Uterus (tissue), 4 donors: ENCODE measurements at places on chromosomes 11 and 22. TPM values are rescaled to one million over a fixed set of nuclear protein-coding genes. Genes with fewer than 3 reads are reported as not detected.

ZNF215 gene
- 3.2 TPM for total RNA-seq

NLRP6 gene
- total RNA-seq: not detected

PHOX2A gene
- total RNA-seq: not detected

NXPE4 gene
- total RNA-seq: 0.29 TPM

SLC35C1 gene
- under 0.01 TPM for total RNA-seq

GRCh38 chr11:12176410-12176809 is 66.0 kb downstream of the MICAL2 start:
- no peak overlapping the region for H3K4me3 ChIP-seq
- no peaks in the 10 kb centered on the region for H3K4me1 ChIP-seq
- no peaks in the 10 kb centered on the region for H3K36me3 ChIP-seq
- H3K27me3 ChIP-seq: no peaks in the 10 kb centered on the region
- peak overlapping the region; percentile 57 for H3K27ac ChIP-seq

GRCh38 chr22:47162865-47163264 is 400.4 kb downstream of the TBC1D22A start:
- peak; percentile 9 for DNase-seq
- no peak overlapping the region for H3K4me3 ChIP-seq
- H3K27ac ChIP-seq: no peak overlapping the region
- H3K27me3 ChIP-seq: no peaks in the 10 kb centered on the region
- no peaks in the 10 kb centered on the region for H3K36me3 ChIP-seq

GRCh38 chr22:30705710-30706651 is 11.3 kb downstream of the OSBP2 start:
- no peaks in the 10 kb centered on the region for H3K36me3 ChIP-seq
- no peak overlapping the region for H3K27ac ChIP-seq
- no peak for DNase-seq
- no peaks in the 10 kb centered on the region for H3K27me3 ChIP-seq
- no peak overlapping the region for H3K4me3 ChIP-seq

- H3K4me1 ChIP-seq: no peaks in the 10 kb centered on the region
- peak; percentile 53 for DNase-seq
- peak overlapping the region; percentile 85 for H3K27ac ChIP-seq
- H3K36me3 ChIP-seq: no peaks in the 10 kb centered on the region
Measured at GRCh38 chr11:63919267-63920125, 2.5 kb upstream of the RCOR2 start.

DNA sequence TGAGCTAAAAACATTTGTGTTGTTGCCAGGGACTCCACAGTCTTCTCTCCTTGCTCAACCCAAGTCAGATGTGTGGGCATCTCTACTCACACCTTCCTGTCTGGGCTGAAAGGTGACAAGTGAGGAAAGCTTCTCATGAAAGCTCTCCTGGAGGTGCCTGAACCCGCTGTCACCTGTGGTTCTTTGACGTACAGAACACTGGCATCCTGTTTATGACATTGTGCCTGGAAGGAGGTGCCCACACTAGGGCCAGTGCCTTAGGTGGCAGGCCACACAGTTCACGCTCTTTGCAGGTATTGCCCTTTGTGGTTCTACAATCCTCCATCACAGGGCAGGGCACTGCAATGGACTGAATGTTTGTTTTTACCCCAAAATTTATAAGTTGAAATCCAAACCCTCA is 108.5 kb downstream of the CD44 start:
- H3K27me3 ChIP-seq: no peaks in the 10 kb centered on the region
- no peaks in the 10 kb centered on the region for H3K36me3 ChIP-seq
- H3K4me1 ChIP-seq: peaks cover 10% of the 10 kb centered on the region
- no peak overlapping the region for H3K4me3 ChIP-seq

GRCh38 chr22:42070517-42071422 is at the start of gene NAGA:
Gene NAGA (minus strand): TSS chr22:42070812. CDS start chr22:42070297, 515 bp downstream.
- H3K4me3 ChIP-seq: peak within 1 kb of the TSS; percentile 67
- peak; percentile 96 for DNase-seq
- peak within 1 kb of the TSS; percentile 94 for H3K27ac ChIP-seq
- peaks cover 20% of the 10 kb centered on the region for H3K4me1 ChIP-seq

DNA sequence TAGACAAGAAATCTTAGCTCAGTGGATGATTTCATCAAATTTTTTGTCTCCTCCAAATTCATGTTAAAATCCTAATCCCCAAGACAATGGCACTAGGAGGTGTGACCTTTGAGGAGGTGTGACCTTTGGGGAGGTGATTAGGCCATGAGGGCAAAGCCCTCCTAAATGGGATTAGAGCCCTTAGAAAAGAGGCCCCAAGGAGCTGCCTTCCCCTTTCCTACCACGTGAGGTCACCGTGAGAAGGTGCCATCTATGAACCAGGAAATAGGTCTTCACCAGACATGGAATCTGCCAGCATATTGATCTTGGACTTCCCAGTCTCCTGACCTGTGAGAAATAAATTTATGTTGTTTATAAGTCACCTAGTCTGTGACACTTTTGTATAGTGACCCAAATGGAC is 138.7 kb downstream of the TRIM29 start:
- no peak overlapping the region for H3K27ac ChIP-seq
- DNase-seq: no peak
- H3K27me3 ChIP-seq: no peaks in the 10 kb centered on the region
- no peaks in the 10 kb centered on the region for H3K36me3 ChIP-seq
- no peak overlapping the region for H3K4me3 ChIP-seq

- H3K4me1 ChIP-seq: no peaks in the 10 kb centered on the region
- no peaks in the 10 kb centered on the region for H3K36me3 ChIP-seq
- no peaks in the 10 kb centered on the region for H3K27me3 ChIP-seq
- no peak overlapping the region for H3K27ac ChIP-seq
- no peak overlapping the region for H3K4me3 ChIP-seq
Measured at GRCh38 chr22:42880815-42881214, 23.7 kb upstream of the ARFGAP3 start.

DNA sequence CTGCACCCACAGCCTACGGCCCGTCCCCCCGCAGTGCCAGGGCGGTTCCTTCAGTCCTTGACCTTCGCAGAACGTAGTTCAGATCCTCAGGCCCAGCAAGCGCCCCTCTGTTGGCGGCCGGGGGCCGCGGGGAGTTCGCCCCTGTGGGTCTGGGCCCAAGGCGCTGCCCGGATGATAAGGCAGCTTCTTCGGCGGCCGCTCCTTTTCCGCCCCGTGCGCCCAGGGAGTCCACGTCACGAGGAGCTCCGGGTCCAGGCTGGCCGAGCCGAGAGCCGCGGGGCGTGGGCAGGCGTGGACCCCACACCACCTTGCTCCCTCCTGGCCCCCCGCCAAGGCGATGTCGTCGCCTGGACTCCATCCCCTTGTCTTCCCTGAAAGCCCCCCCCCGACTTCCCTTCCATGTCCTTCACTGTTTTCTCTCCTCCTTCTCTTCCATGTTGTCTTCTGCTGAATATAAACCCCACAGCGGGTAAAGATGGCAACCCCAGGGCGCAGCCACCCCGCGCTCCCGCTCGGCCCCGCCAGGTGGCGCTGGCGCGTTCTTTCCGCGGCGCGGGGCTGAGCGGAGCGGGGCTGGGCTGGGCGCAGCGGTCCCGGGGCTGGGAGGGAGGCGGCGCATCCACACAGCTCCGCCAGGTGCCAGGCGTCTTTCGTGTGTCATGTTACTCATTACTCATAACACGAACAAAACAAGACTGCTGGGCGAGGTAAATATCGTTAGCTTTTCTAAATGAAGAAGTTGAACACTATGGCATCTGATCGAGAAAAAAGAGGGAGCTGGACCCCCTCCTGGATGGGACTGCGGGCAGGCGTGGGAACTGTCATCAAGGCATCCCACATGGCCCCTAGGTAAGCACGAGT is 321.0 kb downstream of the NTM start:
- H3K4me3 ChIP-seq: no peak overlapping the region
- no peak for DNase-seq
- no peak overlapping the region for H3K27ac ChIP-seq
- H3K36me3 ChIP-seq: no peaks in the 10 kb centered on the region
- H3K4me1 ChIP-seq: no peaks in the 10 kb centered on the region

DNA sequence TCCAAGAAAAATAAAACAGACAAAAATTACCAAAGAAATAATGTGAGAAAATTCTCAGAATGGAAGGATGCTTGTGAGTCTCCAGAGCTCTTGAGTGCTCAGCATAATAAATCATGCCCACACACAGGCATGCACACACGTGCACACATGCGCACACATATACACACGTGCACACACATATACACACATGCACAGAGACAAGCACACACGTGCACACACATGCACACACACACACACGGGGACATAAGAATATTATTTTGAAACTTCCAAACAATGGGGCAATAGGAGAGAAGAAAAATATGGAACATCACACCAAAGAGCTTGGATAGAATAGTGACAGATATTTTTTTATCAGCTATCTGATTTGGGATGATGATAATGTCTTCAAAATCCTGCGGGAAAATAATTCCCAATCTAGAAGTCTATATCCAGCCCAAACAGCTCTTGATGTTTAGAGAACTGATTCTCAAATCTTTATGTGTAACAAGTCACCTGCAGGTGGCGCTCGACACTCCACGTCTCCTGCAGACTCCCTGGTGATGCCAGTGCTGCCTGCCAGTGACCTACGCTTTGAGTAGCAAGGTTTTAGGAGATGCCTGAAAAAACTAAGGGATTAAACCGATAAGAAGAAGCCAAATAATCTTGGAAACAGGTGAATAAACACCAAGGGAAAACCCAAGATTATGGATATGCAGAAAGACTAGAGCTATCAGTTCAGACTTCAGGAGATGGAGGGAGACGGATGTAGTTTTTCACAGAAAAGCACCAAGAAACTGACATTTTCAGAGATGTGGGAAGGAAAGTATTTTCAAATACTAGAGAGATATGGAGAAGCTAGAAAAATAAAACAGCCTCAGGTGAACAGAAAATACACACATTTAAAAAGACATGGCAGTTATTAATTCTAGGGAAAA is 743.6 kb downstream of the ETS1 start:
- no peaks in the 10 kb centered on the region for H3K4me1 ChIP-seq
- H3K36me3 ChIP-seq: no peaks in the 10 kb centered on the region
- H3K27ac ChIP-seq: no peak overlapping the region
- no peaks in the 10 kb centered on the region for H3K27me3 ChIP-seq

- no peaks in the 10 kb centered on the region for H3K4me1 ChIP-seq
- H3K27me3 ChIP-seq: no peaks in the 10 kb centered on the region
- DNase-seq: no peak
- no peak overlapping the region for H3K4me3 ChIP-seq
Measured at GRCh38 chr11:73996161-73996747, 12.6 kb downstream of the UCP3 start.

DNA sequence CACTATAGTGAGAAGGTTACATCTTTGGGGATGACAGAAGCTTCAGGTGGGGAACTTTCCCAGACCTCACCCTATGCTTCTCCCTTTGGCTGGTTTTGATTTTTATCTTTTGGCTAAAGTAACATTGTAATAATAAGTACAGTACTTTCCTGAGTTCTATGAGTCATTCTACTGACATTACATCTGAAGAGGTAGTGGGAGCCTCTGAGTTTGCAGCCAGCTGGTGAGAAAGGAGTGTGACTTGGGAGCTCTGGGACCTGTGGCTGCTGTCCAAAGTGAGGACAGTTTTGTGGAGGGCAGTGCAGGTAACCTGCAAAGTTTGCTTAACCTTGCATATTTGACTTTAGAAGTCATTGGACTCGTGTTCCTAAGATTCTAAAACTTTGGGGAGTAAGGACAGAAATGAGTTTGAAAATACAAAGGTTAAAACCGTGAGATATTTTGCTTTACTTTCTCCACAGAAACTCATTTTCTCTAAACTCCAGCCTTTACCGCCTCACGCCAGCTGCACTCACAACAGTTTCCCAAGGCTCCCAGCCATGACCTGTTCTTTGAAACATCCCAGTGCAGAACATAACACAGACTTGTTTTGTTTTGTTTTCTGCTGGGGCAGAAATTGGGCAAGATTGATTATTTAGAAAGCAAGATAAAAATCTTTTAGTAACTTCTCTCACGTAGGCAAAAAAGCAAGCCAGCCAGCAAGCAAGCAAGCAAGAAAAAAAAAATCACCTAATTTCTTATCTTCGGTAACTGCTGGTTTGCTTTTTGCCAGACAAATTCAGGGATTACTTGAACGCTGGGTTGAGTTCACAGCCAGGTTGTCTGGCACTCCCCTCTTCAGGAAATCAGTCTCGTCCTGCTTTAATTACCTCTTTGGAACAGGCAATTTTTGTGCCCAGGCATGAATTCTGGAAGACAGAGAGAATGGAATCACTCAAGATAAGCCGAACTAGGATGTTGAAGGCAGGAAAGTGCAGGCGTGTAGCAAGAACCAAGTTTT is 478.3 kb upstream of the ISX start:
- DNase-seq: no peak
- H3K4me1 ChIP-seq: no peaks in the 10 kb centered on the region
- H3K27ac ChIP-seq: no peak overlapping the region

- no peak overlapping the region for H3K27ac ChIP-seq
- no peaks in the 10 kb centered on the region for H3K4me1 ChIP-seq
- no peak overlapping the region for H3K4me3 ChIP-seq
Measured at GRCh38 chr11:126578021-126578420, 222.5 kb downstream of the ST3GAL4 start.

- H3K4me3 ChIP-seq: no peak overlapping the region
- H3K27ac ChIP-seq: no peak overlapping the region
- no peaks in the 10 kb centered on the region for H3K4me1 ChIP-seq
- DNase-seq: no peak
- no peaks in the 10 kb centered on the region for H3K27me3 ChIP-seq
Measured at GRCh38 chr22:42895087-42895486, 38.0 kb upstream of the ARFGAP3 start.

DNA sequence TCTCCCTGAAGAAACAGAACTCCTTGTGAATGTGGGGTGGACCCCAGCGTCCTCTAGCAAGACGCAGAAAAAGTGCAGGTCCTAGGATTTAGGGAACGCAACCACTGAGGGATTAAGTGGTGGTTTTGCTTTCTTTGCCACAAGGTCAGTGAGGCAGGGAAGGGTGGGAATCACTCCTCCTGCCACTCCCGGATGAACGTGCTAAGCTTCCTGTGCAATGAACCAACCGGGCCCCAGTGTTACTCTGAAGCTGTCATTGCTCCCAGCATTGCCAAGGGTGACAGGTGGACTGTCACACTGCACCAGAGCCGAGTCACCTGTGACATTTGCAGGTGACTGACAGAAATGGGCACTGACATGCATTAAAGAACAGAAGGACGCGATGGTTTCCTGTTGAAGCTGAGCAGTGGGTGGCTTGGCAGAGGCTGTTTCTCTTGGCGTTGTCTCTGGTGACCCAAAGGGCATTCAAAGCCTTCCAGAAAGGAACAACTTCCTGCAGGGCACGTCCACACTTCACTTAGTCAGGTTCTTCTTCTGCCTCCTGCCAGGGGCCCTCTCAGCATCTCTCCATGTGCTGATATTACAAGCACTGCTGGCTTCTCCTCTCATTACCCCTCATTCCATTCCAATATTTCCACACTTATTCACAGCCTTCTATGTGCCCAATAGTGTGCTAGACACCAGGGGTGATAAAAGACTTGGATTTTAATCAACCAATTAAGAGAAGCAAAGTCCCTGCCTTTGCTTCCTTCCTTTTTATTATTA is 9.7 kb downstream of the KIRREL3 start:
- no peaks in the 10 kb centered on the region for H3K4me1 ChIP-seq
- H3K4me3 ChIP-seq: no peak overlapping the region
- no peak for DNase-seq

- no peaks in the 10 kb centered on the region for H3K4me1 ChIP-seq
- DNase-seq: no peak
- no peaks in the 10 kb centered on the region for H3K36me3 ChIP-seq
- no peak overlapping the region for H3K27ac ChIP-seq
- H3K4me3 ChIP-seq: no peak overlapping the region
Measured at GRCh38 chr11:112302226-112302868, 41.7 kb upstream of the PLET1 start.
